Caki2 (cell line): ENCODE measurements at places on chromosomes 6 and 20.
A peak's percentile ranks its signal among the peaks of the same experiment; 100 is the strongest.

DNA sequence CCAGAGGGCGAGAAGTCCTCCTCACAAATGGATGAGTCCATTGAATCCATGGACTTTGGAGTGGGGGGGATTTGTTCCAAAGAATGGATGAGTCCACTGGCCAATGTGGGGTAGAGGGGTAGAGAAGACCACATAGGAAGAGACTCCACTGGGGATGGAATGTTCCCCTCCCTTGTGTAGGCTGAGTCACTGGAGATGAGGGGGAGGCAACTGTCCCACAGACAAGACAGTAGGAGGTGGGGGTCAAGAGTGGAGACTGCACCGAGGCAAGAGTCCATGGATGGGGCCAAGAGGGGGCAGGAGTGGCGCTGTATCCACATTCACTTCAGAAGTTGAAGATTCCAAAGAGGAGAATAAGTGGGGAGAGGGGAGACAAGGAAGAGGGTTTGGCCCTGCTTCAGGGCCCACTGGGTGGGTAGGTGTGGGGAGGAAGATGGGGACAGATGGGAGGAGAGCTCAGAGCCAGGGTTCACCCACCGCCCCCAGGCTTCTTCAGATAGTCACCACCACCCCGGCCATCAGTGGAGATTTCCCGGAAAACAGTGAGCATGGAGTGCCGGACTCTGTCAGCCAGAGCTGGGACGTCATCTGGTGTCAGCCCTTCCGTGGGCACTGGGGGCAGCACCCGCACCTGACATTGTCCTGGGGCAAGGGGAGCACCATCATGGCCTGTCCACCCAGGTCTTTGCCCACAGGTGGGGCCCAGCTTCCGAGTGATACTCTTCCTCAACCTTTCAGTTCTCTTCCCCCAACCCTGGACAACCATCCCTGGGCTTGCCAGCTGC is 4.6 kb downstream of the EGFL8 start:
- no peak for DNase-seq

DNA sequence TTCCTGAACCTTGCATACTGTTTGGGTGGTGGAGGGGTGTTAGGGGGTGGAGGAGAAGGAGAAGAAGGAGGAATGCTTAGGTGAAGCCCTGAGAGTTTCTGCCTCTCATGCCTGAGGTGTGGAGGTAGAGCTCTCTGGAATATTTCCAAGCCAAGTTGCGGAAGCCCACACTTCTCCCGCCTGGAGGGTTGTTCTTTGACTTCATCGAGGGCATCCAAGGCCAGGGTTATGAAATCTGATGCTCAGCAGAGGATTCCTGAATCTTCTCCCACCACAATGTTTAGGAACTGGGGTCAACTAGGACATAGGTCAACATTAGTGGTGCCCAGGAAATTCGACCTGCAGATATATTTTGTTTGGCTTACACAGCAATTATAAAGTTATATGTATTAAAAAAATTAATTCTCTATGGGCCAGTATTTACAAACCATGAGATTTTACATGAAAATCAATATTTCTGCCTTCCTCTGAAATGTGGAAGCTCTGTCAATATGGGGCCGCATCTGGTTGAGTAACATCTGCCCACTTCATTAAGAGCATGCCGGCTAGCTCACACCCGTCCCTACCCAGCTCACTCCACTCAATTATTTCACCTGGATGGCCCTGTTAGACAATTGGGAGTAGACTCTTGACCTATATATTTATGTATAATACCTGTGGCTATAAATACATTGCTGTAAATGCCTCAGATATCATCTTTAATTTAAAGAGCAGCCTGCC is 257.1 kb upstream of the ZFP64 start:
- DNase-seq: no peak

- DNase-seq: no peak
Measured at GRCh38 chr20:56088375-56088774, 83.1 kb upstream of the CBLN4 start.

DNA sequence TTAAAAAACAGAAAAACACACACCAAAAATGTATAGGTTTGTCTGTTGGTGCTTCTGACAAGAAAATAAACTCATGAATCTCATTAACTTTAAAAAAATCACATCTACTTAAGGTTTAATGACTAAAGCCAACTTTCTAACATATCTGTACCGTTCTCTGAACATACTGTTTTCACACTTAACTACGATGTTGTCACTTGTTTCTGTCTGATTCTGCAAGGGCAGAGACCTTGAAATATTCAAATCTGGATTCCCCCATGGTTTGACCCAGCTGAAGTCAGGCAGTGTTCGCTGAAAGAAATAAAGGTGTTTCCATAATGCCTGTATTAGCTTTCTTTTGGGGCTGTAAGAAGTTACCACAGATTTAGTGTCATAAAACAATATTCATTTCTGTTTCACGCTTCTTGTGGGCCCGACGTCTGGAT is 2.7 kb upstream of the ASXL1 start:
- no peak for DNase-seq

DNA sequence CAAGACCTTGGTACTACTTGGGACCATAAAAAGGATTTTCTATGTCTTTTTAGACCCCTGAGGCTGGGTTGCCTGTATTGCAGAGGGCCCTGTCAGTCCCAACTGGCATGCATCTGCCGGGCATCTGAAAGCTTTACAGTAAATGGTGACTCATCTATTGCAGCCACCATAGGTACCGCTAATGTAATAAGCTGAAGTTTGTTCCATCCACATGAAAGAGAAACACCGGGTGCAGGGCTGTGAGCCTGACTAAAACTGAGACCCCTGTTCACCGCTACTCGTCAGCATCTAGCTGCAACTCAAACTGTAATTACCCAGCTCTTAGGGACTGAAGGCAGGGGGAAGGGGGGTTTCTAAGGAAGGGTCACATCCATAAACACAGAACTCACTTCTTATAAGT is 49.5 kb downstream of the TRERF1 start:
- DNase-seq: no peak

GRCh38 chr6:13331516-13332348 is 3.4 kb upstream of the TBC1D7 start:
- DNase-seq: peak; percentile 42

DNA sequence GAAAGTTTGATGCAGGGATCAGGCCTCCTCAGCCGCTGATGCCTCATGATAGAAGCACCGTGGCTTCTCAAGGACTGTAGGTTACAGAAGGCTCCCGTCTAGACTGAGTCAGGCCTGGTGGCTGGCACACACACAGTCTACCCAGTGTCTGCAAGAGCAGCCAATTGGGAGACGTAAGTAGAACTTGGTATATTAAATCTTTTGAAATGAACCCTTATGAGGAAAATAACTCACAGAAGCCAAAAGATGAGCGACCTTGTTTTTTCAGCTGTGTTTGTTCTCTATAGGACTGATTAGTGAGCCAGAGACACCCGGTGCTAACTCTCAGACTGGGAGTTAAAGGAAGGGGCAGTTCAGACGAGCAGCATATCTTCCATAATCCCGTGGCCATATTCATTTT is 5.9 kb upstream of the PDE10A start:
- DNase-seq: no peak

DNA sequence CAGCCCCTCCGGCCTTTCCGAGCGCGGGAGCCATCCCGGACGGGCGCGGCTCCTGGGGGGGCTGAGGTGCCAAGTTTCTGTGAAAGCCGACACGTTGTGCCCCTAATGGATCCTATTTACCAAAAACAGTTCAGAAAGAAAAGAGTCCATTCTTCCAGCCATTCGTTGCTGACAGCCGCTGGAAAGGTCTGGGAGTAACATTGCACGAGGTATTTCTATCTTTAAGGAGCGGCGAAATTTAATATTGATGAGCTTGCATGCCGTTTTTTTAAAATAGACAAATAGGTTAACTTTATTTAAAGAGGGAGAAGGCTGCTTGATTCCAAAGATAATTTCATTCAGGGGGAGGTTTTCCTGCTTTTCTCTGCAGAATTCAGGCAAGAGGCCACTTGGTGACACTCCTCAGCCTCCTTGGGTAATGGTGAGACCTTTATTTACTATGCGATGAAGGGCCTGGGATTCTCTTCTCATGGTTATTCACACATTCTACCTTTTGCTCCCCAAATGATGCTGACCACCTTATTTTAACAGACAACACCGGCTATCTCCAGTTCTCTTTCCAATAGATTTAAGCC is 988 bp downstream of the TIAM2 start:
- DNase-seq: no peak

- no peak for DNase-seq
Measured at GRCh38 chr6:135837735-135838449, 13.6 kb upstream of the PDE7B start.

- DNase-seq: no peak
Measured at GRCh38 chr6:159053781-159054398, 9.1 kb upstream of the TAGAP start.

DNA sequence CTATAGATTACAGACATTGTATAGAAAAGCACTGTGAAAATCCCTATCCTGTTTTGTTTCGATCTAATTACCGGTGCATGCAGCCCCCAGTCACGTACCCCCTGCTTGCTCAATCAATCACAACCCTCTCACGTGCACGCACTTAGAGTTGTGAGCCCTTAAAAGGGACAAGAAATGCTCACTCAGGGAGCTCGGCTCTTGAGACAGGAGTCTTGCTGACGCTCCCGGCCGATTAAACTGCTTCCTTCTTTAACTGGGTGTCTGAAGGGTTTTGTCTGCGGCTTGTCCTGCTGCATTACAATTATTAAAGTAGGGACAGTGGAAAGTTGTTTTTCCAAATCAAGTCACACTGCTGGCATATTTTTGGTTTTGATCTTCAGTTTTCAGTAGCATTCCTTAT is 2.6 kb downstream of the TXLNB start:
- DNase-seq: no peak

DNA sequence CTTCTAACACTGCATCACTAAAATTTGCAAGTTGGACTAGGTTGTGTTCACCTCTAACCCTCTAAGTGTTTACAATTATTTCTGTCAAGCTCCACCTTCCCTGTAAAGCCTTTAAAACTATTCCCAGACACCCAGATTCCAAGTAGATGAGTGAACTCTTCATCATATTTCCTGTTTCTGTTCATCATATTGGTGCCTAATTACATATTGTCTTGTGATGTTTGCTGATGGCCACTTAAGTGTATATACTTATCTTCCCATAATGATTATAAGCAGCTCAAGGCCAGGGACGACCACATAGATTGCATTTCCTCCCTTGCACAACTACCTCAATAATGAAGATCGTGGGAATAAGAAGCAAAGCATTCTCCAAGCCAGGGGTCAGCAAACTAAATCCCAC is 16.8 kb downstream of the TNFRSF21 start:
- DNase-seq: no peak

DNA sequence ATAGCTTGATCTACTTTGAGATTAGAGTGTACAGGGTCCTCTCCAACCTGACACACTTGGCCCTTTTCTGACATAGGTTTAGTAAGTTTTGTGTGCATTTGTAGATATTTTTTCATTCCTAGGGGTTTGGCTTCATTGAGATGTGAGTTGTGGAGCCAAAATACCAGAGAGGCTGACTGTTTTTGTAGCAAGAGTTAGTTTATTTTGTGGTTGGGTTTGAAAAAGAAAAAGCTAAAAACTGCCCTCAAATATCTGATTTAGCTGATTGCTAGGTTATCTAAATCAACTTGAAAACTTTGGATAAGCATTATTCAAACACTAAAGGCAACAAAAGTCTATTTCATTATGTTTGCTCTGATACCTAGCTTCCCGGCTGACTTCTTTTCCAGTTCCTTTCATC is 164.7 kb upstream of the CENPW start:
- no peak for DNase-seq
